ENCODE measurements at places on chromosomes 3 and 15. TPM values are rescaled to one million over a fixed set of nuclear protein-coding genes. Genes with fewer than 3 reads are reported as not detected.

DNA sequence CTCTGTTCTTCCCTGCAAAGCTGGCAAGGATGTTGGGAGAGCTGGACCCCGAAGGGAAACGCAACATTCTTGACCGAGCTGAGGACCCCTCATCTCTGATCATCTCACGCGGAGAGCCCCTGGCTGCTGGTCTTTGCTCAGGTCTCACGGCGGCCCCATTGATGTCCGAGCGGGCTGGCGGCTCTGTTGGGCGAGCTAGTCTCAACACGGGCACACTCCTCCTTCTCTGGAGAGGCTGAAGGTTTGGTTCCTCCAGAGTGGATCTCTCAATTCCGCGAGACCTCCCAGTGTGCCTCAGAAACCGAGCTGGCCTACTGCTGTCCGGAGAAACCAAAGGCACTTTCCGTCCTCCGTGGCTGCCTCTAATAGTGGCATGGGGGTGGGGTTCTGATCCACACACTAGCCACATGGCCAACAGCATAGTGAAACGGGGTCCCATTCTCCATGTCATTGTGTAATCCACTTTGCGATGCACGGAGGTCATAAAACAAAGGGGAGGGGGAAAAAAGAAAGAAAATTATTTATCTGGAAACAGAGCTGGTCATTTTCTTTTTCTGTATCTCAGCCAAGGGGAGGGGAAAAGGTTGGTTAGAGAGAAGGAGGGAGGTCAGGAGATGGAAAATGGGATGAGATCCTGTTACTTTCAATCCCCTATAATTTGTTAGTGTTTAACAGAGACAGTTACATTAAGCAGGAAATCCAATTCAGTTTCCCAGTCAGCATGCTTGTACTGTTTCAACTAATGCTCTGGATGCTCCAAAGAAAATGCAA, 1.3 kb downstream of the CCDC80 start:
- DNase-seq, result no peak

DNA sequence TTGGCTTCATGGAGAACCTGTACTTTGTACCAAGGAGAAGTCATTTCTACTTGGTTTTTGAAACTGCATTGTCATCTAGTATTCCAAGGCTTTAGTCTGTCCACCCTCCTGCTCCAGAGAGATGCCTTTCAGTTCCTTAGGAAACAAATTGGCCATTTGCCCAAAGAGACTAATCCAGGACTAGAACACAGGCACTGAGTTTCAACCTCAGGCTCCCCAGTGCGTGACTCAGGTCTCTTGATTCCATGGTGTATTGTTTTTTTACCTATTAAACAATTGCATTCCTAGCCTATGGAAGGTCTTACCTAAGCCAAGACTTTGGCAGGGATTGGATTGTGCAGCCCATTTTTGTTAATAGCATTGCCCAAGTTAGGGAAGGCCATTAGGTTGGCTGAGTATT, 214.8 kb upstream of the CTDSPL start:
- no peak for DNase-seq

DNA sequence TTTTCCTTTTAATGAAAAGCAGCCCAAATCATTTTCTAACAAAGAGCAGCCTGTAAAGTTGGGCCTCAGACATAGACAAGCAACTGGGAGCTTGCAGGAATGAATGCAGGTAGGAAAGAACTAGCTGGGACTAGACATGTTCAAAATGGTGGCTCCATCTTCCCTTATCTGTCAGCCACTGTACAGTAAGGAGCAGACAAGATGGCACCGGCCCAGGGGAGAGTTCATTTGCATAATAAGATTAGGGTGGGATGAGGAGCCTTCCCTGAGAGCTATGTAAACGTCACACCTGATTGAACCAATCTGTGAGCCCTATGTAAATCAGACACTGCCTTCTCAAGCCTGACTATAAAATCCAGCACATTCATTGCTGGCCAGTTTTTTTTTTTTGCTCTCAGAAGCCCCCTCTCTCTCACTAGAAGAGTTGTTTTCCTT, 59.7 kb upstream of the GK5 start:
- DNase-seq, result no peak

DNA sequence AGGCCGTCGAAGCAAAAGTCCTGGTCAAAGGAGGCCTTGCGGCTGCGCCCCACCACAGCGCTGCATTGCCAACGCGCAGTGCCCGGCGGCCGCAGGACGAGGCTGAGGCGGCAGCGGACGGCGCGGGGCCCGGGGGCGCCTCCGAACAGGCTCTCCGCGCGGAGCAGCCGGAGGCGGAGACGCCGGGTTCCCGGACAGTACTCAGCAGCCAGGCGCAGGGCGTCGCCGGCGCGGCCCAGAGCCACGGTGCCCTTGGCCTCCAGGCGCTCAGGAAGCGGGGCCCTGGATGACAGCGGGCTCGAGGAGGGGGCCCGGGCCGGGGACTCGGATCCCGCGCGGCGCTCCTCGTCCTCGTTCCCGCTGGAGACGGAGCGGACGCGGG, 1.1 kb downstream of the C2CD4B start:
- DNase-seq, result peak; percentile 36

DNA sequence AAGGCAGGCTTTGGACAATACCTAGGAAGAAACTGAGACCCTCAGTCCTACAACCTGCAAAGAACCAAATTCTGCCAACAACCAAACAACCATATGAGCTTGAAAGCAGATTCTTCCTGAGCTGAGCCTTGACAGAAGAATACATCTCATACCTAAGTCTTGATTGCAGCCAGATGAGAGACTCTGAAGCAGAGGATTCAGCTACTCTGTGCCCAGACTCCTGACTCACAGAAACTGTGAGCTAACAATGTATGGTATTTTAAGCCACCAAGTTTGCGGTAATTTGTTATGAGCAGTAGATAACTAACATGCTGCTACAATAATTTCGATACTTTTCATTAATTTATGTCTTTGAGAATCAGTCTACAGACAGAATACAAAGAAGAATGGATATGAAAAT, 325.1 kb upstream of the CBLB start:
- DNase-seq, result no peak

DNA sequence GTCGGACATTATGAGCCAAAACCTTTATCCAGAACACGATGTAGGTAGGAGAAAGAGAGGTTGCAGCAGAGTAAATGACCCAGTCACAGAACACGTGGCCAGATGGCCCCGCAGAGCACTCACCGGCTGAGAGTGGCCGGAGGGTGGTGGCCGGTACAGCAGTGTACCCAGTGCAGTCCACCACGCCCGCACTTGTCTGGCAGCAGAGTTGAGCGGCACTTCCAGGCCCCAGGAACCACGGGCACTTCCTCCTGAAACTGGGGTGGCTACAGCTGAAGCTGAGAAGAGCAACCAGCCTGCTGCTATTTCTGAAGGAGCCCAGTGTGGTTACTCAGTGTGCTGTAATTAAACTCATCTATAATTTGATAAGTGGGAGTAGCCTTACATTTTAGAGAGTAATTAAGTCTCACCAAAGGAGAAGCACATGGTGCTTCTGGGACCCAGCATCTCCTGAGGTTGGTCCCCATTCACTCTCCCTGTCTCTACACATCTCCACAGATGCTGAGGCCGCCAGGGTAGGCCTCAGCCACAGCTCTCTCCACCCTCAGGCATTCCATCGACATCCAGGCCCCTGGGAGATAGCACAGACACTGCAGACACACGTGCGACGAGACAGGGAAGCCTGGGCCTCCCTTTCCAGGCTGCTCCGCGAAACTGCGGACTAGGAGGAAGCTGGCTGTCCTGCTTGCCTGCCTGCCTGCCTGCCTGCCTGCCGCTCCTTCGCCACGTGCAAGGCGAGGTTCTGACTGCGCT, 49.8 kb downstream of the BDH1 start:
- DNase-seq, result peak; percentile 8

DNA sequence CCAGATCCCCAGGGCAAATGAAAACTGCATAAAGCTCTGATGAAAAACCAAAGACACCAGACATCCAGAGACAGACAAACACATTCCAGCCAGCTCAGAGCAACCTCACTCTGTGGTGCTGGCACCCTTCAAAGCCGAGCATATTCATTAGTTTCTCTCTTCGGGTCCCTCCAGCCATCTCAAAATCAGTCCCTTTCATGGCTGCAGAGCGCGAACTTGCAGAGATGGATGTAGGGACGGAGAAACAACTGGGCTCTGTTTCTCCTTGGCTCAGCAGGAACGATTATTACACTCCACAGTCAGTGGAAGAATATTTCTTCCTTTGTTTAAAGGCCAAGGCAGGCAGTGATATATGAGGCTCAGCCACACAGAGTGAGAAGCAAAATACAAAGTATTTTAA, 50.4 kb upstream of the SYN2 start:
- no peak for DNase-seq

GRCh38 chr3:188798556-188799145, 373.1 kb upstream of the TPRG1 start:
- no peak for DNase-seq

GRCh38 chr3:127747066-127747465, 74.3 kb downstream of the ABTB1 start:
- DNase-seq, result no peak

DNA sequence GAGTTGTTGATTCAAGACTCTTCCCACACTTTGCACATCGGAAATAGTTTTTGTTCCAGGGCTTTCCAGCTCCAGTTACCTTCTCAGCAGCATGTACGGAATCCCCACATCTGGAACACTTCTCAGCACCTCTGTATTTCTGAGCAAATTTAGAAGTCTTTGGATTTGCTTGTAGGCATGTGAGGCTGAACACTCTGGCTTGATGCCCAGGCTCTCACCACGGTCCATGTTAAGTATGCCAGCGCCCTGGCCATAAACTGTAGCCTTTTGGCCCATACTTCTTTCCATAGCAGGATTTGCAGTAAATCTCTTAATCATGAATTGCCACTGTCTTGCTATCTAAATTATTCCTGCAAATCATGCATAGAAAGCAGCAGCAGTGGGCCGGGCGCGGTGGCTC, 24.4 kb downstream of the ATP2C1 start:
- DNase-seq, result no peak

- DNase-seq, result no peak
These were observed 511.3 kb downstream of the GABRG3 start for GRCh38 chr15:27482287-27482686.

DNA sequence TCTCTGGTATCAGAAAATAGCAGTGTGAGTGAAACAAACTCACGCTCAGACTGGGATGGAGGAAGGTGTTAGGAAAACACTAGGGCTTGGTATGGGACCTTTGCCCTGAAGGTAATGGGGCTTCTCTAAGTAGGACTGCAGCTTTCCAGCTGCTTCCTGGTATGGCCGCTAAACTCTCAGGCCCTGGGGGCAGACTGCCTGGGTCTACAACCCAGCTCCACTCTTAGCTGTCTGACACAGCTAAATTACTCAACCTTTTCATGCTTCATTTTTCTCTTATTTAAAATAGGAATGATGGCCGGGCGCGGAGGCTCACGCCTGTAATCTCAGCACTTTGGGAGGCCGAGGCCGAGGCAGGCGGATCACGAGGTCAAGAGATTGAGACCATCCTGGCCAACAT, 5.2 kb upstream of the YEATS2 start:
- no peak for DNase-seq

DNA sequence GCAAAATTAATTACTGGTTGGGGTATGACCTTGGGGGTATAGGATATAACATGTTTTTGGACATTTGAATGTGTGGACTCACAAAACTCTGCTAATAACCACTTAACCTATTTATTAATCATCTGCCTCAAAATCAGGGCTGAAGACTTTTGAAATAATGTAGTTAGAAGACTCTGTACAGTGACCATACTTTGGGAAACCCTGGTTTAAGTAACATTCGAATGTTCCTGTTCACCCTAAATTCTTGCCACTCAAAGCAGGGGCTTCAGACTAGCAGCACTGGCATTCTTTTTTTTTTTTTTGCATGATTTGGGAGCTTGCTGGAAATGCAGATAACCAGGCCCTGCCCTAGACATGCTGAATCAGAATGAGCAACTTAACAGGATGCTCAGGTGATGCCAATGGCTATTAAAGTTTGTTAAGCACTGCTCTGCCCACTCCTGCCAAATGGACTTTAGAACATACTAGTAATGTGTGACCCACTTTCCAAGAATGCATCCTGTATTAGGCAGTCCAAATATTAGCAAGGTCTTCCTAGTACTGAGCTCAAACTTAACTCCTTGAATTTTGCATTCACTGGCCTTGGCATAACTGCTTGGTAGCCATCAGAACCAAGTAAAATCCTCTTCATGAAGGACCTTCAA, 12.7 kb upstream of the ST3GAL6 start:
- DNase-seq, result no peak

DNA sequence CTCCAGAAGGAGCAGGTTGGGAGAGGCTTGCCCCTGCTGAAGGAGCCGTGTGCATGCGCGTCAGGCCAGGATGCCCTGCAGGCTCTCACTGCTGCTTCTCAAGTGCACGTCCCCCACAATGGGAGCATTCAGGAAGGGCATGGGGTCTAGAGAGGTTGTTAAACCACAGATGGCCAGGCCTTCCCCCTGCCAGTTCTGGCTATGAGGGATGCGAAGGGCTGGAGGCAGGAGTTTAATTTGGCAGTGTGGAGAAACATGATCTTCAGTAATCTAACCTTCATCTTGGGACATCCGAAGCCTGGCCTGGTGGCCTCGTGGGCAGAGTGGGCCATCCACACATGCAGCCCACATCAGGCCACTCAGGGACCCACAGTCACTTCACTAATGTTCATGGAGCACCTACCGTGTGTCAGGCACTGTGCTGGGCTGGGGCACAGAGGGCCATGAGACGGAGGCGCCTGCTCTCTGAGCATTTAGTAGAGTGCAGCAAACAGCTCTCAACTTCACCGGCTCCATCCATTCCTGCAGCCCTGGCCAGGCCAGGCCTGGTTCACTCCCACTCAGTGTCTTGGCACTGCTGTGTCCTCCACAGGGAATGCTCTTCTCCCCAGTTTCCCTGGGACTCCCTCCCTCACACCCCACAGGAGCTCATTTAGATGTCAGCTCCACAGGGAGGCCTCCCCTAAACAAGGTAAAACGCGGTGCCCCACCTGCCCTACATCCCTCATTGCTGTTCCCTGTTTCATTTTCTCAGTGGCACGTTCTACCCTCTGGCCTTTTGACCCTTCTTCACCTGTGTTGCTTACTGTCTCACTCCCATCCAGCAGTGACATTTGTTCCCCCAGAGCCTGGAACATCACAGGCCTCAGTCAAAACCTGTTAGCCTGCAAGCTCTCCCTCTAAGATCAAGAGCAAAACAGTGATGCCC, 4.0 kb downstream of the CFAP100 start:
- DNase-seq, result no peak

Gene XCR1
- total RNA-seq, result 0.09 TPM

Gene SPESP1
- 1.5 TPM for total RNA-seq

Gene CXCR6
- total RNA-seq, result 2.6 TPM

Gene GXYLT2
- total RNA-seq, result 26.3 TPM

Gene RBMS3
- total RNA-seq, result 53.2 TPM

Gene AADAC
- 1.4 TPM for total RNA-seq

Gene HCLS1
- total RNA-seq, result 24.2 TPM

Gene WNT7A
- not detected for total RNA-seq

Gene AADACL2
- total RNA-seq, result not detected
